Stimulated activated CD8-positive, alpha-beta memory T cell treated with anti-CD3 and anti-CD28 coated beads, Interleukin-4, amount 100 ng/mL, for 24 hours (primary cell): ENCODE measurements at places on chromosomes 2 and 18.

- no peak for DNase-seq
Observed at GRCh38 chr18:46373791-46374190, 269.6 kb downstream of the HAUS1 start.

DNA sequence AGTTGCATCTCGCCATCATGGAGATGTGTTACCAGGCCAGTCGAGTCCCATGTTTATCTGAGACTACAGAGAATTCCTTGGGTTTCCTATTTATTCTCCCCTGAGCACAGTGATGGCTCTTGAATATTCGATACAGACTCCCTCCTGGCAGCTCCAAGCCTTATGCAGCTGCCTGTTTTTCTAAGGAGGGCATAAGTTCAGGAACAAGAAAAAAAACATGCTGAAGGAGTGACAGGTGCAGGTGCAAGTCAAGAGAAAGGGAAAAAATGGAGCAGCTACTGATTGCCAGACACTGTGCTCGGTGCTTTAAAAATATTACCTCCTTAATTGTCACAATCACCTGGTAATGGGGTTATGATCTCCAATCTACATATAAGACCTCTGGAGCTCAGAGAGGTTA, 177.2 kb upstream of the DPP10 start:
- DNase-seq, result no peak

DNA sequence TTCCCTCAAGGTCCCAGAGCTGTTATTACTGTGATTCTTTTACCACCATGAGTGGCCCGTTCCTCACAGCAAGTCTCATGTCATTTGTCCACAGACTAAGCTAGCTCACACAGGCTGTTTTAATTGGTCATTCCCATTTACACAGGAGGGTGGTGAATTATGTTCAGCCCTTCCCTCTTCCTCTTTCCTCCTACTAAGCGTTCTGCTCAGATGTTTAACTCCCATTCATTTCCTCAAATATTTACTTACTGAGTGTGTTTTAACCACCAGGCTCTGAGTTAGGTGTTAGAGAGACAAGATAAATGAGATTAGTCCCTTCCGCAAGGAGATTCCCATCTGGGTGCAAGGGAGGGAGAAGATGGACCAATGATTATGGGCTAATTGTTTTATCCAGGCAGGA, 403.6 kb upstream of the ACVR2A start:
- no peak for DNase-seq

DNA sequence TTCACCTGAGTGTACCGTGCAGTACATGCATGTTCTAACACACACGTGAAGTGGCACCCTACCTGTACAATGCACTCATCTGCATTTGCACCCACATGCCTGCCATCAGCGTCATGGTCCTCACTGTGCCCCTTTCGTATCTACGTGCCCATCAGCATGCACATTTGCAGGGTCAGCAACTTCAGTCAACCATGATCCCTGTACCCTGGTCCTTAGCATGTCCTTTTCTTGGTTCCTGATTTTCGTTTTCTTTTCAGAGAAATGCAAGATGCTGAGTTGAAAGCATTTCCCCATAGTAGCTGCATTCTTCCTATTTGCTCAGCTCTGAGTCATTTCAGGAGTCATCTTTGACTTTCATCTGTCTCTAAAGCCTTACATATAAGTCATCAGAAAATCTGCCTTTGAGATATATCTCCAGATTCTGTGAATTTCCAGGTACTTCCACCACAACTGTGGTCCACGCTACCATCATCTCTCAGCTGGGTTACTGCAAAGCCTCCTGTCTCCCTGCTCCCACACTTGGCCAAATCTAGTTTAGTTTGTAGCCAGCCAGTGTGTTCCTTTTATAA, 14.7 kb upstream of the PUM2 start:
- DNase-seq, result no peak

- DNase-seq, result no peak
Observed at GRCh38 chr18:7049951-7050350, 67.6 kb downstream of the LAMA1 start.

GRCh38 chr2:105468582-105469042, 69.8 kb upstream of the FHL2 start:
- no peak for DNase-seq

GRCh38 chr2:107627926-107628325, 198.8 kb upstream of the RGPD4 start:
- DNase-seq, result no peak

- DNase-seq, result no peak
Observed at GRCh38 chr2:165871025-165871424, 77.0 kb upstream of the GALNT3 start.

DNA sequence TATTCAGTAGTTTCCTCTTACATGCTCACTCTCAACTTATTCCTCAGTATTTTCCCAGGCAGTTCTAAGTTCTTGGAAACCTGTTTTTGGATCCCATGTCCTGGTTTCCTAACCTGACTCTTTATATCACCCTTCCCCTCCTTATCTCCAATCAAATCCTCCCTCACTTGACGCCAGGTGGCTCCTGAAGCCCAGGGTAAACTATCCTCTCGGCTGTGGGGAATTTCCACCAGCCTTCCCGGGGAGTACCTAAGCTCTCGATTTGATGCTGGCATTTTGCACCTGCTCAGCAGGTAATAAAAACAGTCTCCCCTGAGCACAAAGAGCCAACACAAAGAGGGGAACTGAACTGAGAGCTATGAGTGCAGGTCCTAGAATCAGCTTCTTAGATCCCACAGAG, 538.0 kb downstream of the SLC4A3 start:
- DNase-seq, result no peak

- no peak for DNase-seq
Observed at GRCh38 chr18:31255953-31256352, 62.0 kb upstream of the DSG1 start.

GRCh38 chr2:169073211-169073962, 4.0 kb downstream of the DHRS9 start:
- DNase-seq, result no peak
